ENCODE measurements at places on chromosomes 5 and 9. TPM values are rescaled to one million over a fixed set of nuclear protein-coding genes. Genes with fewer than 3 reads are reported as not detected.
A peak's percentile ranks its signal among the peaks of the same experiment; 100 is the strongest.

DNA sequence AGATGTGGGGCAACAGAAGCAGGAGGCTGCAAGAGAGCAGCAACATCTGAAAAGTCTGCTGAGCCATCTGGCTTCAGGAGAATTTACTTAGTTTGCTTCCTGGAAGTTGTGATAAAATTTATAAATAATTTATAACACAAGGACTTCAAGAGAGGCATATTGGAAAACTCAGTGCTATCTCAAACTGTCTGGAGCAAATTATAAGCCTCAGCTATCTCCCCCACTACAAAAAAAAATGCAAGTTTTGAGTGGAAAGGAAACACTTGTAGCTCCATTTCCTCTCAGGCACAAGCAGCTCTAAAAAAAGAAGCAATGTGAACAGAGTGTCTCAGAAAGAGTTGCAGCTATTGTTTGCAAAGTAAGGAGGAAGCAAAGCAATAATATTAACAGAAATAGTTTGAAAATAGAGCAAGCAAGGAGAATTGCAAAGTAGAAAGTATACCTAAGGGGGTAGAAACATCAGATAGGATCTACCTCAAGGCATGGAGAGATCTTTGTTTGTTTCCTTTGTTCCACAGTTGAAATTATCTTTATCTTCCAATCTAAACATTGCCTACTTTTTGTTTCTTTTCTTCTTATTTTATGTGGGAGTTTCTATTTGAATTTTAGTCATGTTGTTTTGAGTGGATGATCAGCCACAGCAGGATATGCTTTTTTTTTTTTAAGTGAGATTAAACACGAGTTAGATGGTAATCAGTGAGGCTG lies 55.9 kb upstream of the IL6ST start:
- no peak for DNase-seq

DNA sequence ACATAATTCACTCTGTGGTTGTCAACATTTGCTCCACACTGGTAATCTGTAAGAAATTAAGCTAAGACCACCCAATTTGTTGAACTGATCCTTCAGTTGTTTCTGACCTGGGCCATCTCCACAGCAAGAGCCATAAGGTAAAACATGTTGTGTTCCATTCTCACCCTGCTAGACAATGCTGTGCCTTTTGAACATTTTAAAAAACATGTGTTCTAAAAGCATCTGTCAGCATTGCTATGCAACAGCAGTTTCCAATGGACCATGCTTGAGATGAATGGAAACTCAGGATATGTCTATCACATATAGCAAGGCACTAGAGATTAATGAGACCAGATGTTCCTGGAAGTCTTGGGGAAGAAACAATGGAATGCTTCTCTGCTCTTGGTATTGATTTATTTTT lies 455.1 kb upstream of the RGMB start:
- peak; percentile 73 for DNase-seq

Gene FAM169A
- total RNA-seq = 1.8 TPM

DNA sequence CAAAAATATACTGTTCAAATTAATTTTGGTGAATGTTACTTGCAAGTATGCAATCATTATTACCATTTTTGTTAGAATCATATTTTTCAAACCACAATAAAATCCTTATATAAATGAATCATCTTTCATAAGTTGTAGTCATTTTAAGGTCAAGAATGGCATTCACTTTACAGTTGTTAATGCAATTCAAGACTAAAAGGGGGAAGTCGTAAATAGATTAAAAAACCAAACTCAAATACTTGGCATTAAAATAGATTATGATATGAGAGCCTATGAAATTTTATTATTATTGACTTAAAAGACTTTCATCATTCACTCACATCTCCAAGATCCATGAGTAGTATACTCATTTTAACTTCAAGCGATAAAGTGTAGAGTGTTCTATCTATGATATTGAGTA lies 11.6 kb downstream of the CDH9 start:
- DNase-seq = no peak

Gene INSL4
- total RNA-seq = not detected

DNA sequence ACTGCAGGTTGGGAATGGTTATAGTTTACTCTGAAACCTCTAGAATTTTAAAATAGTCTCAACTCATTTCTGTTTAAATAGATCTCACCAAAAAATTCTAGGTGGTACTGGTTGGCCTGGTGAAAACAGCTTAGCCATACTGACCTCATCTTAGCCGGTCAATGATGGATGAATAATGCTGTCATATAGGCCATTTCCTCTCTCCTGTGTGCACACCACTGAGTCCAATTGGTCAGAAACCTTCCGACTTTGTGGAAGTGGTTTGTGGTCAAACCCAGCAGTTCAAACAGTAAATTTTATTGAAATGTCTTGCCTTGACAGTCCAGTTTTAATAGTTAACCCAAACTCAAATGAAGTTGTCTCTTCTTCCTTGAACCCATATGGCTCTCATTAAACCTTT lies 98.6 kb downstream of the GIN1 start:
- no peak for DNase-seq

GRCh38 chr9:89882930-89883361 lies 278.1 kb downstream of the GADD45G start:
- no peak for DNase-seq

- DNase-seq = no peak
Observed at GRCh38 chr5:175773534-175774070, 97.8 kb upstream of the CPLX2 start.

- DNase-seq = no peak
Observed at GRCh38 chr9:93036887-93037475, 21.5 kb upstream of the SUSD3 start.

Gene GABRA6
- not detected for total RNA-seq

GRCh38 chr5:7856855-7857254 lies 5.9 kb upstream of the CFAP90 start:
- DNase-seq = peak; percentile 53

GRCh38 chr5:176545737-176546509 lies 3.2 kb upstream of the CDHR2 start:
- DNase-seq = no peak
